Coronary artery (tissue), 2 donors: ENCODE measurements at places on chromosomes 2 and 18.

- no peak for DNase-seq
These were observed 1611.5 kb upstream of the TMEFF2 start for GRCh38 chr2:193806088-193806774.

GRCh38 chr2:71700041-71700657 lies 246.8 kb downstream of the DYSF start:
- DNase-seq = peak; percentile 67

- DNase-seq = no peak
These were observed 2.1 kb downstream of the HAT1 start for GRCh38 chr2:171924170-171924942.

GRCh38 chr2:88596141-88596830 lies 31.0 kb downstream of the EIF2AK3 start:
- DNase-seq = no peak

DNA sequence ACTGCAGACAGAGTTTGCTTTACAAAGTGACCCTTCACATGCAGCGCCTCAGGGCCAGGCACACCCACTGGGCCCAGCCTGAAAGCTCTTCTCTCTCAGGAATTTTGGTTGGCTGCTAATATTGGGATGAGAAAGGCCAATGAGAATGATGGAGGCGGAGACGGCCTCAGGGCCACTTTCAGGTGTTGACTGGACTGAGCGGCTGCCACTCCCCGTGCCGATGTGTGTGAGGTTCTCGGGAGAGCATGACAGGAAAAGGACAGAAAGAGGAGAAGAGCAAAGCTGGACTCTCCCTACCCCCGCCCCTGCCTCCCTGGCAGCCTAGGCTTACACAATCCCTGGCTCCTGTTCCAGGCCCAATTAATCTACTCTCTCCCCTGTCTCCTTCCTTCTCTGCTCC lies 155.7 kb downstream of the CELF4 start:
- DNase-seq = no peak

DNA sequence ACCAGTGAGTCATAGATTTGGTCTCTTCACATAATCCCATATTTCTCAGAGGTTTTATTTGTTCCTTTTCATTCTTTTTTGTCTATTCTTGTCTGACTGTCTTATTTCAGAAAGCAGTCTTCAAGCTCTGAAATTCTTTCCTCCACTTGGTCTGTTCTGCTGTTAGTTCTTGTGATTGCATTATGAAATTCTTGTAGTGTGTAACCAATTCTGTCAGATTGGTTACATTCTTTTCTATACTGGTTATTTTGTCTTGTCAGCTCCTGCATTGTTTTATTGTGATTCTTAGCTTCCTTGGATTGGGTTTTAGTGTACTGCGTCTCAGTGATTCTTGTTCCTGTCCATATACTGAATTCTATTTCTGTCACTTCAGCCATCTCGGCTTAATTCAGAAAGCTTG lies 18.6 kb downstream of the EHBP1 start:
- DNase-seq = no peak

- no peak for DNase-seq
These were observed 92.1 kb downstream of the RNF144A start for GRCh38 chr2:7009207-7009911.

DNA sequence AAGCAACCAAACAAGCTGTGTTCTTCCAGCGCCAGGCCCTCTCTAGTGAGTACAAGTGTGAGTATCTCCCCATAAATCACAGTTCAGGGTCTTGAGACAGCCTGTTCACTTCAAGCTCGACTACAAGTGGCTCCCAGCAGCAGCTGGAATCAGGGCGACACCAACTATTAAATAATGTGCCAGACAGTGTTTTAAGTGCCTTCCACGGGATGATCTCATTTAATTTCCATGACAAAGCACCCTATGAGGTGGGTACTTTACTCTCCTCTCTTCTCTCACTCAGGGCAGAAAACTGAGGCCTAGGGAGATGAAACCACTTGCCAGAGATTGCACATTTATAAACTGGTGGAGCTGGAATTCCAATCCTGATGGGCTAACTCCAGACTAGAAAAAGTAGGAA lies 2.6 kb upstream of the FAM136A start:
- DNase-seq = no peak

DNA sequence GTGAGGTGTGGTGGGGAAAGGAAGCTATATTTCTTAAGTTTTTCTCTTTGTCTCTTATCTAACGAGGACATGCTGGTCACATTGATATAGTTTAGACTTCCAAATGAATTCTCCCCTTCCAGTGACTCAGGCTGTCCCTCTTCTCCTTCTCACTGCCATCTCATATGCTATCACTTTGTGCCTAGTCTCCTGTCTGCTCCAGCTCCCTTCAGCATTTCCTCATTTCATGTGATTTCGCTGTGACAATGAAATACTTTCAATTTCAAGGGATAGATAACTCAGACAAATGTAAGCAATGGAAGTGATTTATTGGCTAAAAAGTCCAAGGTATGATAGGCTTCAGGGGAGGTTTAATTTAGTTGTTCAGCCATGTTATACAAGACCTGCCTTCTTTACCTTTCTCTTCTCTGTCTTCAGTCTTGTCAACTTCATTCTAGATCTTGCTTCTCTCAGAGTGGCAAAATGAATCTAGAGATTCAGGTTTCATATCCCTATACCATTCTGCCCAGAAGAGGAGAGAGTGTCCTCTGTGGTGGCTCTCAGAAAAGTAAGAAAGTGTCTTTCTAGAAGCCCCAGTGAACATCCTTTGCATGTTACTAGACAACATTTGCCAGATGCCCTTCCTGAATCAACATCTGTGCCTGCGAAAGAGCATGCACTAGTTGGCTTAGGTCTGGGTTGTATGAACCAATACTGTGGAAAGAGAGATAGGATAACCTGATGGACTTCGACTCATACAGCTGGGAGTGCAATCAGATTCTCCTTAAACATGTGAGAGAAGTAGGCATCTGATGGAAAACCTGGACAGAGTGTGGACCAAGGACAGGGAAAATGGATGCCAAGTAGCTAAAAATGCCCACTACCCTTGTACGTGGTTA lies 29.9 kb upstream of the GPR155 start:
- DNase-seq = no peak

DNA sequence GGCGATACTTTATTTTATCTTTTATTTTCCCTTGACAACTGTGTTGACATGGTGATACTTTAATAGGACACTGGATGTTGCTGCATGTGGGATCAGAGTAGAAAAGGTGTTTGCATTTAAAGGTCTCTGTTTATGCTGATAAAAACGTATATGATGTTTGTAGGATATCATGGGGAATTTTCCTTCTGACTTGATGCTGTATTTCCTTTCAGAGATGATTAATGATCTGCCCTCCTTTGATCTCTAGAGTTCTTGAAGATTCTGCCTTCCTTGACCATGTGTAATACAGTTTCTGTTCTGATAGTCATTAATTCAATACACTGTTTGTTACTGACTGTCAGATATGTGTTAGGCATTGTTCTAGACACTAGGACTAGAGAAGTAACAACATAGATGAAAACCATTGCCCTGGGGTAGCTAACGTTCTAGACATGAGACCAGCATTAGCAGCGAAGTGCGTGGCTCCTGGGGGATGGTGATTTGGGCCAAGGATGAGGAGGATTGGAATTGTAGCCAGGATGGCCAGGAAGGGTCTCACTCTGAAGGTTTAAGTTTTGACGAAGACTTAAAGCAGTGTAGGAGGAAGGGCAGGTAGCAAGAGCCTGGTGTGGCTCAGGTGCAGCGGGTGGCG lies 2.8 kb downstream of the ATG4B start:
- no peak for DNase-seq

DNA sequence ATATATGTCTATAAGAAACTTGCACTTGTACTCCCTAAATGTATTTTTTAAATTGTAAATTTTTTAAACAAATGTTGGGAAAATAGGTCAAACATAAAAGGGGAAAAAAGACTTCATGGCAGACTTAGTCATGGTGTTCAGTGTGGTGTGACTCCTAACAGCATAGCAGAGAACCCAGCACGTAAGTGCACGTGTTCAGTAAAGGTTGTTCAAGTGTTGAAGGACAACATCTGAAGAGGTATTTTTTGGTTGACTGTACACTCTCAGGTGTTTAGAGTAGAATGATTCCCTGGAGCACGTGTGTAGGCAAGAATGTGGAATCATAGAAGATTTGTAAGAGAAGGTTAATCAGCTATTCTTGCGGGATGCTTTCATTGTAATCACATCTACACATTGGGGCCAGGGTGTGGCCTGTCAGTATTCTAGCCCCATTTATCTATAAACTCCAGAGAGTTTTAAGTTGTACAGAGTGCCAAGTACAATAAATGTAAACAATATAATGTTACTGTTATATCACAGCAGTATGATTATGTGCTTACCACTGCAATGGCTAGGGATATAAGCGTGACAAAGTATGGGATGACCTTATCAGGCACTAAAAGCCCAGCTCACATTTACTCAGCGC lies 106.8 kb downstream of the CRIM1 start:
- no peak for DNase-seq

DNA sequence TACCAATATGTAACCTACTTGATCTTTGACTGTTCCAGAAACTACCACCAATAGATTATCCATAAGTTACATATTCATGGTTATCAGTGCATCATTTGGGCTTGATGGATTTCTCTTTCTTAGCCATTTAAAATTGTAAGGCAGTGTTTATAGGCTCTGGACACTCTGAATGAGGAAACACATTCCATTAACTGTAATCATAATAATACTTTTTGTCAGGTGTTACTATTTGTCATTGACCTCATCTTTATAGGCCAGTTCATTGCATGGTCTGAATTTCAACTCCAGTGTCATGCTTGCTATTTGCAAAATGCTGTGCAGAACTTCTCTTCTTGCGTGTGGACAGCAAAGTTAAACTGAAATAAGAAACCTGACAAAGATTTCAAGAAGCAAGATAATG lies 1340.2 kb upstream of the ZEB2 start:
- no peak for DNase-seq

DNA sequence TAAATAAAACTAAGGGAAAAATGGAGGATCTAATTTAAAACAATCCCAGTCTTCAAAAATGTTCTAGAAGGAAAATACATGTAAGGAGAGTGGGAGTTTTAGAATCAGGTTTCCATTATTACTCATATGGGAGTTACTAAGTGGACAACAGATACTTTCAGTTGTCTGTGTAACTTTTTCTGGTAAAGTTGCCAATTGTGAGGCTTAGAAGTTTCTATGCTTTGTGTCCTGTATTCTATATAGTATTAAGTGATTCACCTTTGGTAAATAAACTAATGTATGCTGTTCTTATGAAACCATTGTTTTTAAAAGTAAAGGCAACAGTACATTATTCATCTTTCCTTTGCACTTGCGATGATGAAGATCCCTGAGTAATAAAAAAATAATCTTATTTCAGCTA lies 274.9 kb downstream of the NR4A2 start:
- DNase-seq = no peak

DNA sequence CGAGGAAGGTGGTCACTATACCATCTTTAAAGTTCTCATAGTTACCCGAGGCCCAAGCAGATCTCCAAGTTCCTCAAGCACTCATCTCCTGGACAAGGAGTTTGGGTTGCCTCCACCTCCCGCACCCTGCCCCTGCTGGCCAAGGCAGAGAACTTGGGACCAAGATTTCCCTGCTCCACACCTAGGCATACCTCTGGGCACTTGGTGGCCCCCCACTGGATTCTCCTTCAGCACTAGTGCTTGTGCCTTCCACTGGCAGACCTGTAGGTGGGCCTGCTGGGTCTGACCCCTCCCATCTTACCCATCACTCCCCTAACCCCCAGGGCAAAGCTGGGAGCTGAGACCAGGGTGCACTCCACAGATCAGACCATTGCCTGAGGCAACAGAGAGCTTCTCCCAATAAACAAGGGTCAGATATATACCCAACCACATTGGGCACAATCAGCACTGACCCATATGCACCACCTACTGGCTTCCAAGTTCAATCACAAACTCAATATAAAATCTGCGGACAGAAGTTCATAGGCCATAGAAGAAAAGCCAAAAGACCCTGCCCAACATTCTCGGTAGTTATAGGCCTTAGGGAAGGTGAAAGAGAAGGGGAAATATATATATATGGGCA lies 244.2 kb downstream of the EXOC6B start:
- DNase-seq = no peak

DNA sequence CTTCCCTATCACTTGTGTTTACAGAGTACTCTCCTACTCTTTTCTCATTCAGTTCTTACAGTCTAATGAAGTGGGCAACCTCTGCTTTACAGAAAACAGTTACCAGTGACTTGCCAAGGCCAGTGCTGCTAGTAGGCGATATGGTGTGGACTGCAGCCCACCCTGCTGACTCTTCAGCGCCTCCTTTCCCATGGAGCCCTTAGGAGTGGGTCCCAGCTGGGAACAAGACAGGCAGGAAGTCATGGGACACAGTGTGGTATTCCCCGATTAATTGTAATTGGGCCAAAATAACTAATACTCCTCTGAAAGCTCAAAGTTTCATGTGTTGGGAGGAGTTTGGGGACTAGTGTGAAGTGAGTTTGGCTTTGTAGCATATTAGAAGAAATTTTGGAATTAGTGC lies 120.1 kb upstream of the EML6 start:
- DNase-seq = no peak

DNA sequence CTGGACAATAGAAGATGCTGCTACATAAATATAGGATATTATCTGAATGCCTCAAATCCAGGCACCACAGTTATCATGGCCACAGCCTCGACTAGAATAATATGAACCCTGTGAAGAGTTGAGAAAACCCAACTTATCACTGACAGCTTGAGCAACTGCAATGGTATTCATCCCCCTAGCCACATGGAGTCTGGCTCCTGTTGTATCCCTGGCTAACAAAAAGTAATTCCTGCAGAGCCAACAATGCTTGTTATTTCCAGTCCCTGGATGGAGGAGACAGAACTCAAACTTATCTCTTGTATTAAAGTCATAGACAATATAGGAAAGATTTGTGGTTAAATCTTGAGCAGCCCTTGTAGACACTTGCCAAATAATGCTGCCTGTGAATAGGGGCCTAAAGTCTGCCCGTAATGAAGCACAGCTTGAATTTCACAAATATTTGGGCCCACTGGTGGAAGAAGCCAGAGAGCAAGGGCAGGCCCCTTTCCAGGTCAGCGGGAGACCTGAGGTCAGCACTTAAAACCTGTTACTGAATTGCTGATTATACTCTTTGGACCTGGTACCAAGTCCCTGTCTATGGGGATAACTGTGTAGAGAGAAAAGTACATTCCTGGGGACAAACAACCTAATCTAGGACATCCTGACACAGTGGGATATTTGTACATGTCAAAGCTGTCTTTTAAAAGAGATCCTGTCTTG lies 28.4 kb upstream of the SUCLG1 start:
- DNase-seq = no peak

DNA sequence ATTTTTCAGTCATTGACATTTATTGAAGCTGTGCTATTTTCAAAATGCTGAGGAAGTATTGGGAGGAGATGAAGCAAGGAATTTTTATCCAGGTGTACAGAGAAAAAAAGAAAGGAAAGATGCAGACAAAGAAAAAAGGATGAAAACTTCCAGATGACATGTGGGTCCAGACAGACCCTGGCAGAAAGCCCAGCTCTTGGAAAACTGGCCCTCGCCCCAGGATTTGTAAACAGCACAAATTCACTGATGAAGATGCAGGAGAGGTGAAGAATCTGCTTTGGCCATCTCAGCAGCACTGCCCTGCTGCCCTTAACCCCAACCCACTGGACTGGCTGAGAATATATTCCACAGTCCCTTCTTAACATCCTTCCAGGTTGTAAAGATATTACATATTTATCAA lies 12.5 kb downstream of the TACR1 start:
- no peak for DNase-seq

- DNase-seq = no peak
These were observed 16.3 kb upstream of the SLC1A4 start for GRCh38 chr2:64972876-64973275.
